ENCODE measurements at places on chromosomes 2 and 18.

- H3K36me3 ChIP-seq: peaks cover 20% of the 10 kb centered on the region
- no peaks in the 10 kb centered on the region for H3K4me1 ChIP-seq
- no peaks in the 10 kb centered on the region for H3K27me3 ChIP-seq
- DNase-seq: no peak
These were observed 28.1 kb downstream of the FARSB start for GRCh38 chr2:222627764-222628163.

- peaks cover 18% of the 10 kb centered on the region for H3K4me1 ChIP-seq
- DNase-seq: peak; percentile 62
- no peaks in the 10 kb centered on the region for H3K36me3 ChIP-seq
- H3K4me3 ChIP-seq: no peak overlapping the region
These were observed 2.3 kb upstream of the MAB21L4 start for GRCh38 chr2:240898108-240898730.

DNA sequence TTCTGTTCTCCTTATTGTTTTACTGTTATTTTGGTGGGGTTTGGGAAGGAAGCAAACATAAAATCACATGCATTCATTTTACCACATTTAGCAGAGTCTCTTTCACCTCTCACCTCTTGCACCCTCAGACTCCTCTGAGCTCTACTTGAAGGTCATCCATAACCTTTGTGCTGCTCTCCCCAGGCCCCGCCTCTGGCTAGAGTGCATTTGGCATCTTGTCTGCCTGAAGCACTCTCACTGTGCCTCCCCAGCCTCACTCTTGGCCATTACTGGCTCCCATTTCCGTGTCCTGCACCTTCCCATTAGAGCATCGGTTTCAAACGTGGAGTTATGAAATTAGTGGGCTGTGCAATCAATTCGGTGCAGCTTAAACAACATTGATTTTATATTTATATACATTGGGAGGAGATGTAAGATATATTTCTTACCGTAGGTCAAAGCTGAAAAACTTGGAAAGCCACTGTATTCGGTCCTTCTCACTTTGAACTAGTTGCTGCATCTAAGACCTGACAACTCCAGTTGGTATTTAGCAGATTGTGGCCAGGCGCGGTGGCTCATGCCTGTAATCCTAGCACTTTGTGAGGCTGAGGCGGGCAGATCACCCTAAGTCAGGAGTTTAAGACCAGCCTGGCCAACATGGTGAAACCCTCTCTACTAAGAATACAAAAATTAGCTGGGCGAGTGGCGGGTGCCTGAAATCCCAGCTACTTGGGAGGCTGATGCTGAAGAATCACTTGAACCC, 6.9 kb upstream of the ZFAND2B start:
- H3K4me3 ChIP-seq: no peak overlapping the region
- no peak overlapping the region for H3K27ac ChIP-seq
- H3K4me1 ChIP-seq: no peaks in the 10 kb centered on the region
- H3K27me3 ChIP-seq: no peaks in the 10 kb centered on the region

GRCh38 chr2:129255610-129256313, 723.7 kb upstream of the RAB6C start:
- H3K36me3 ChIP-seq: no peaks in the 10 kb centered on the region
- no peak overlapping the region for H3K27ac ChIP-seq
- no peak overlapping the region for H3K4me3 ChIP-seq
- H3K27me3 ChIP-seq: no peaks in the 10 kb centered on the region

DNA sequence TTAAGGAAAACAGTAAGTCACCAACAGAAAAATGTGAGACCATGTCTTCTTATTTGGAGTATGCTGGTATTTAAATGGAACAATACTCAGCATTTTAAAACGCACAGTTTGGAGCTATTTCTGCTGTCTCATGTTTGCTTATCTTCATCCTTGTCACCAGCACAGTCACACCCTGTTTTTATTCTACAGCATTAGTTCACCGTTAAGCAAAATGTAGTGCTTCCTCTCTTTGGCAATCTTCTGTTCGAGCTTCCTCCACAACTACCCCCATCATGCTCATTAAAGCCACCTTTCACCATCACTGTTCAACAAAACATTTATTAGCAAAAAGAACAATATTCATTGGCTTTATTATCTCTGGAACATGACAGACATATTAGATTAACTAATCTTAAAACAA, 64.0 kb downstream of the SLC40A1 start:
- H3K36me3 ChIP-seq: no peaks in the 10 kb centered on the region
- H3K27me3 ChIP-seq: no peaks in the 10 kb centered on the region
- DNase-seq: no peak

DNA sequence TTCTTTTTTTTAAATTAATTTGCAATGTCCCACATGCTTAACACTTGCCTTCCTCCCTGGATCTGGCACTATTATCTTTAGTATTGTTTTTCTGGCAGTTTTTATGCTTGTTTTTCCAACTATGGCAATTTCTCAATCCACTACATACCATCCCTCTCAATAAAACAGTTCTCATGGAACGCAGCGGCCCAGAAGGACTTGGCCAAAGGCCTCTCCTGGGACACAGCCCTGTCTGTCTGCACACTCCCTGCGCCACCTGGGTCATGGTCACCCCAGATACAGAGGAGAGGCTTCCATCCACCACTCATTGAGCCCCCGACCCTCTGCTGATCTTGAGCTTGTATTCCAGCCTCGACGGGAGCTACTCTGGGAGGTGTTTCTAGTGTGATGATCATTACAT, 91.2 kb downstream of the TWIST2 start:
- no peaks in the 10 kb centered on the region for H3K4me1 ChIP-seq
- peak overlapping the region; percentile 4 for H3K27ac ChIP-seq
- peak; percentile 20 for DNase-seq
- H3K4me3 ChIP-seq: no peak overlapping the region
- no peaks in the 10 kb centered on the region for H3K36me3 ChIP-seq

DNA sequence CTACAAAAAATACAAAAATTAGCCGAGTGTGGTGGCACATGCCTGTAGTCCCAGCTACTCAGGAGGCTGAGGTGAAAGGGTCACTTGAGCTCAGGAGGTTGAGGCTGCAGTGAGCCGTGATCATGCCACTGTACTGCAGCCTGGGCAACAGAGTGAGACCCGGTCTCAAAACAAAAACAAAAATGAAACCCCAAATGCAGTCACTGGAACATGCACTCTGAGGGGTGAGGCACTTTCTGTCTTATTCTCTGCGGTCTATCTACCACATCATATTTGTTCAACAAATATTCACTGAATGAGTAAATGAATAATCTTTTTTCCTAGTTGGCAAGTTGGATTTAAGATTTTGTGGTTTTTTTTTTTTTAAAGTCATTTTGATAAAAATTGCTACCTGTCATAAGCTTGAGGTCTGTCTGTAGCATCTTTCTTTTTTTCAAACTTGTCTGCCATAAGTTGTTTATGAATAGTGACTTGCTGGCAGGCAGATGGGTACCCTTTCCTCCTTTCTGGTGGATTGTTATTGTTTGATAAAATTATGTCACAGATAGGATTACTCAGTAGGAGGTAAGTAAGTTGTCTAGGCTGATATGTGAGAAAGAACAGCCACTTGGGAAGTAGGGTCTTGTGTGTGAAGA, 11.8 kb downstream of the CHRNA1 start:
- no peak for DNase-seq
- H3K36me3 ChIP-seq: no peaks in the 10 kb centered on the region
- H3K27ac ChIP-seq: no peak overlapping the region
- H3K27me3 ChIP-seq: no peaks in the 10 kb centered on the region
- no peaks in the 10 kb centered on the region for H3K4me1 ChIP-seq

- no peaks in the 10 kb centered on the region for H3K36me3 ChIP-seq
- DNase-seq: peak; percentile 14
- H3K4me1 ChIP-seq: peaks cover 27% of the 10 kb centered on the region
These were observed 15.6 kb upstream of the SNED1 start for GRCh38 chr2:240982821-240983281.

GRCh38 chr18:76394780-76395476, 100.1 kb downstream of the ZNF516 start:
- H3K27ac ChIP-seq: no peak overlapping the region
- H3K36me3 ChIP-seq: no peaks in the 10 kb centered on the region
- peaks cover 13% of the 10 kb centered on the region for H3K4me1 ChIP-seq
- H3K27me3 ChIP-seq: no peaks in the 10 kb centered on the region
- H3K4me3 ChIP-seq: no peak overlapping the region

GRCh38 chr2:235264121-235264493, 229.7 kb upstream of the AGAP1 start:
- no peak overlapping the region for H3K4me3 ChIP-seq
- no peak for DNase-seq
- peak overlapping the region; percentile 59 for H3K27ac ChIP-seq
- no peaks in the 10 kb centered on the region for H3K36me3 ChIP-seq

GRCh38 chr2:1675633-1676032, 68.7 kb downstream of the PXDN start:
- H3K4me1 ChIP-seq: no peaks in the 10 kb centered on the region
- DNase-seq: peak; percentile 21
- no peak overlapping the region for H3K4me3 ChIP-seq
- no peaks in the 10 kb centered on the region for H3K27me3 ChIP-seq

- no peak within 1 kb of the TSS for H3K27ac ChIP-seq
- H3K27me3 ChIP-seq: no peaks in the 10 kb centered on the region
- H3K36me3 ChIP-seq: no peaks in the 10 kb centered on the region
- no peak for DNase-seq
- no peak within 1 kb of the TSS for H3K4me3 ChIP-seq
- peaks cover 5% of the 10 kb centered on the region for H3K4me1 ChIP-seq
These were observed at the start of gene SCN3A for GRCh38 chr2:165203689-165204559. Gene SCN3A (minus strand): TSS chr2:165204050. CDS start chr2:165176394, 27,656 bp downstream.

DNA sequence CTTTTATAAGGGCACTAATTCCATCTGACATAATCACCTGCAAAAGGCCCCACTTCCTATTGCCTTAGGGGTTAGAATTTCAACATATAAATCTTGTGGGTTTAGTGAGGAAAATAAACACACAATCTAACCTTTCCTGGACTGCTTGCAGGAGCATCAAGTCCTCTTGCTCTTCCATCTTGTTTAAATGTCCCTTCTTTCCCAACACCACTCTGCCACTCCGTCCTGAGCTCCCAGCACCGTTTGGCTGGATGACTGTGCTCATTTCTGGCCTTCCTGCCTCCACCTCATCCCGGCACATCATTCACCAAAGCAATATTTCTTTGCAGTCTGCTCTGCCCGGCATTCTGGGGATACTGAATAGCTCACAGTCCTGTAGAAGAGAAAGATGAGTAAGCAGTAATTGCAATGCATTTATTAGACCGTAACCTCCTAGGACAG, 247.8 kb downstream of the BCL2 start:
- H3K27me3 ChIP-seq: no peaks in the 10 kb centered on the region
- H3K27ac ChIP-seq: no peak overlapping the region
- DNase-seq: no peak
- no peaks in the 10 kb centered on the region for H3K4me1 ChIP-seq
- H3K36me3 ChIP-seq: no peaks in the 10 kb centered on the region
- H3K4me3 ChIP-seq: no peak overlapping the region

DNA sequence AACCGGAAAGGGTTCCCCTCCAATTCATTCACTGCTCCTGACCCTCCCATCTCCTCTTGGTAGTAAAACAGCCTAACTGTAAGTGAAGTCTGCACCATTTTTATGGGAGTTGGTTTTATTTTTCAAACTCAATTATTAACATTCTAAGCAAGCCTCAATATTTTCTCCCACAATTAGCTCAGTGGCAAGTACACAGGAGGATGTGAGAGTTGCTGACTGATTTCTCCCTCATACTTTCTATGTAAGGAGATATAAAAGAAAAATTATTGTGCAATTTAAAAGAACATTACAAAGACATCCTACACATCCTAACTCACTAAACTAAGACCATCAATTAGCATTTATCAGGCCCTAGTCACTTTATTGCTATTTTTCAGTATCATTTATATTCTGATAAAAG, 73.9 kb downstream of the PIAS2 start:
- H3K4me1 ChIP-seq: no peaks in the 10 kb centered on the region
- no peak overlapping the region for H3K4me3 ChIP-seq
- H3K36me3 ChIP-seq: no peaks in the 10 kb centered on the region
- no peaks in the 10 kb centered on the region for H3K27me3 ChIP-seq
- DNase-seq: no peak

All from upper lobe of left lung (tissue), 6 donors.